Stimulated activated CD4-positive, alpha-beta T cell treated with anti-CD3 and anti-CD28 coated beads, Interleukin-4, amount 100 ng/mL, for 24 hours (primary cell): ENCODE measurements at places on chromosomes 5 and 9.

DNA sequence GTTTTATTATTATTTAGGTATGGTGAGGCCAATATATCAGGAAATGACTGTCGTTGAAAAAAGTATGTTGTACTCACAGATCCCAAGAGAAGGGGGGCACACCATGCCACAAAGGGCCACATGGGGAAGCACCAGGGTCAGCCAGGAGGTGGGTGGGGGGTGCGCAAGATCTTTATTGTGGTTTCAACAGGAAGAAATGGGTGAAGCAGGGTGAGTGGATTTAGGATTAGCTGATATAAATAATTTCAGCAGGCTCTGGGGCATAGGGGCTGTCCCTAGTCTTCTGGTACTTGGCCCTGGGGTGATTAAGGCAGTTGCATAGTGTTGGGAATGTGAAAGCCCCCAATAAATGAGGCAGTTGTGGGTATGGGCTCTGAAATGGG, 8.6 kb downstream of the PDCD1LG2 start:
- DNase-seq: peak; percentile 19

DNA sequence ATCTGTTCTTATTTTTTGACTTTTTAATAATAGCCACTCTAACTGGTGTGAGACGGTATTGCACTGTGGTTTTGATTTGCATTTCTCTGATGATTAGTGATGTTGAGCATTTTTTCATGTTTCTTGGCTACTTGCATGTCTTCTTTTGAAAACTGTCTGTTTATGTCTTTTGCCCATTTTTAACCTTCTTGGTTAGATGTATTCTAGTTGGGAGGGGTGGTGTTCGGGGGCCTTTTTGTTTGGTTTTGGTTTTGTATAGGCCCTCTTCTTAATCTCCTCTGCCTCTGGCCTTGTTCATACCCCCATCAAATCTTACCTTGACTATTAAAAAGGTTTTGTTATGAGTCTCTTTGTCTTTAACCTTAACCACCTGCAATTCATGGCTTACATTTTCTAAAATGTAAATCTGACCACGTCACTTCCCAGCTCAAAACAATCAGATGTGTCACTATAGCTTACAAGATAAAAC, 107.8 kb upstream of the NR4A3 start:
- no peak for DNase-seq

- no peak for DNase-seq
Measured at GRCh38 chr9:122016309-122016708, 76.8 kb downstream of the TTLL11 start.

DNA sequence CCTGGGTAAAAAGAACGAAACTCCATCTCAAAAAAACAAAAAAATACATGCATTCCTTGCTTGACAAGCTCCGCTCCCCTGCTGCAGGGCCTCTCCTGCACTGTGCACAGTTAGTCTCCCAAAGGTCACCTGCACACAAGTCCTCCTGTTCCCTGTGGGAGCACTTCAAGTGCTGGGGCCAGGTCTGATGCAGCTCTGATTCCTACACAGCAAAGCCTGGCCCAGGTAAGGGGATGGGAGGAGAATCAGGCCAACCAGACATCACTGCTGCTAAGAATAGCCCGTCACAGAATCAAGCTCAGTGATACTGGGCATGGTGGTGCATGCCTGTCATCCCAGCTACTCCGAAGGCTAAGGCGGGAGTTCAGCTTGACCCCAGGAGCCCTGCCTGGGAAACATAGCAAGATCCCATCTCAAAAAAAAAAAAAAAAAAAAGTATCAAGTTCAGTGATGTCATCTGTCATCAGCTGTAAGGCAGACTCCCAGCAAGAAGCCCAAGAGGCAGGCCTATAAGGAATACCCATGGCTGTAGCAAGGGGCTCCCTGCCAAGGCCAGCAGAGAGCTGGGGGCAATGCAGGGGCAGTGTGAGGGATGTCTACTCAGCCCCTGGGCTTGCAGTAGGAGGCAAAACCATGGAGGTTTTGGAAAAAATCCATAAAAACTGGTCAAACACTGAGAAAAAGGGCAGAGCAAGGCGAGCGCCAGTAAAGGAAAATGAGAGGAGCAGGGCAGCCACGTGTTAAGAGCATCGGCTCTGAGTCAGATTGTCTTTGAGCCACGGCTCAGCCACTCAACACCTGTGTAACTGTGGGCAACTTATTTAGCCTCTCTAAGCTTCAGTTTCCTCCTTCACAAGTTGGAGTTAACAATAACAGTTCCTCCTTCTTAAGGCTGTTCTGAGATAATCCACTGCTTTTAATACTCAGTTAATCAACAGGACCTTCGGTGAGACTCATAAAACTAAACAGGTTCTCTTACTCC, 3.2 kb downstream of the TPM2 start:
- no peak for DNase-seq

DNA sequence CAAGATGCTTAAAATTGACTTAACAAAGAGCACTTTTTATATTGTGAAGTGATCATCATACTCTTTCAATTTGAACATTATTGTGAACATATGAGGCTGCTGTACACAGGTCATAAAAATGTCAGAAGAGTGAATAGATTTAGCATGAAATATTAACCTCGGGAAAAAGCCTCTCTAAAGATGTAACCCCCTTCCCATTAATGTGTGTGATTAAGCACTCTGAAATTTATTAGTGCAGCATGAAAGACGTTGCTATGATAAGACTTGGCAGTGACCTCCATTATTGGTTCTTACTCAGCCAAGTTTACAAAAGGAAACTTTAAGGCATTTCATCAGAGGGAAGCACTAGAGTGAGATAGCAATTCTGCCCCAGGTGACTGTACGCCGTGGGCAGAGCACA, 326.5 kb downstream of the NTRK2 start:
- DNase-seq: no peak

GRCh38 chr9:99192786-99193465, 28.8 kb downstream of the ALG2 start:
- no peak for DNase-seq

- DNase-seq: no peak
Measured at GRCh38 chr5:172638209-172638768, 2.8 kb upstream of the NEURL1B start.

- no peak for DNase-seq
Measured at GRCh38 chr9:3931996-3932906, 367.6 kb downstream of the GLIS3 start.

DNA sequence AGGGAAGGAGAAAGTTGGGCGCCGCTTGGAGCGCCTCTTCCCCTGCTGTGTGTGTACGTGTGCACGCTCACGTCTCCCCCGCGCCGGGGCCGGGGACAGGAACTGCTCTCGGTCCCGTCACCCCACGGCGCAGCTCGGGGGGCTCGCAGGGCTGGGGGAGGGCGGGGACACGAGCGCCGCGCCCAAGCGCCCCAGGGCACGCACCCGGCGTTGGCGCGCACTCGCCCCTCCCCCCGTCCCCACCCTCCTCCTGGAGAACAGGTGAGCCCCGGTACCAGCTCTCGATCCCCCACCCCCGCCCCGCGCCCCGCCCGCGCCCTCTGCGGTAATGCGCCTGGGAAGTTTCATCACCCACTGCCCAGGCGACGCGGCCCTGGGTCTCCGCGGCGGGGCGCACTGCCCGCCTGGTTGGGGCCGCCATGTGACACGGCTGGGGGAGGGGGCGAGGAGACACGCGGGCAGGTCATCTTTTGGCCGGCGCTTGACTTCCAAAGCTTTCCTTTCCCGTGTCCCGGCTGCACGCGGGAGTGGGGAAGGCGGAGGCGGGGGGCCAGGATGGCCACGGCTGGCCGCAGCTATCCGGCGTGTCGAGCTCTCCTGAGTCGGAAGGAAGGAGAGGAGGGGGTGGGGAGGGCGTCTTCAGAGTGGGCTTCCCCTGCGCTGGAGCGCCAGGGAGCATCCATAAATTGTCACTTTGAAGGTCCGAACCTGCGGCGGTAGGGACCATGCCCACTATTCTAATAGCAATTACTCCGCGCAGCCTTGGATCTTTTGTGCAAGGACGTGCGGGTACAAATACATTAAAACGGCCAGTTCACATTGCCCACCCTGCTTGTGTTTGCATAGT, 1.5 kb upstream of the STC2 start:
- DNase-seq: peak; percentile 19

- DNase-seq: no peak
Measured at GRCh38 chr9:98879963-98880310, 63.8 kb upstream of the COL15A1 start.

- DNase-seq: no peak
Measured at GRCh38 chr5:65984098-65984885, 57.9 kb downstream of the ERBIN start.

DNA sequence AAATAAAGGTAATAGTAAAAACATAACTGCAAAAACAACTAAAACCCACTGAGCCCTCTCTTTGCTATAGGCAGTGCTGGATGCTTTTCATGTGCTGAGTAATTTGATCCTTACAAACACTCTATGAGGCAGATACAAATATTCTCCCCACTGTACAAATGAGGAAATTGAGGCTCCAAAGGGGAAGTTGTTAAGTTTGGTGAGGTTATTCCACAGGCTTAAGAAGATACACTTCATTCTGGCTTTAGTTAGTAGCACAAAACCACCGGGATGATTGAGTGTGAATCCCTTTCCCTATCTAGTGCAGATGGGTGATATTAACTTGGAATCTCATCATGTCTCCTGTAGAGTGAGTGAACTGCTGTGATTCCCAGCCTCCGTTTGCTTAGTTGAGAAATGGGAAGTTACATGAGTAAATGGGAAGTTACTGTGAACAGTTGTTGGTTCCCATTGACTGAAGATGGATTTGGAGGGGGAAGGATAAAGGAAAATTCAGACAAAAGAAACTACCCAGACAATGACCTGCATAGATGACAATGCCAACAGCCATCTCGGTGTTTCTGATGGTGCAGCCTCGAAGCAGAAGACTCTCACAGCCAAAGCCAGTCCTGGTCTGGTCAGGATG, 208.3 kb downstream of the ATP10B start:
- no peak for DNase-seq

- DNase-seq: no peak
Measured at GRCh38 chr5:149042865-149043264, 20.0 kb downstream of the SH3TC2 start.

DNA sequence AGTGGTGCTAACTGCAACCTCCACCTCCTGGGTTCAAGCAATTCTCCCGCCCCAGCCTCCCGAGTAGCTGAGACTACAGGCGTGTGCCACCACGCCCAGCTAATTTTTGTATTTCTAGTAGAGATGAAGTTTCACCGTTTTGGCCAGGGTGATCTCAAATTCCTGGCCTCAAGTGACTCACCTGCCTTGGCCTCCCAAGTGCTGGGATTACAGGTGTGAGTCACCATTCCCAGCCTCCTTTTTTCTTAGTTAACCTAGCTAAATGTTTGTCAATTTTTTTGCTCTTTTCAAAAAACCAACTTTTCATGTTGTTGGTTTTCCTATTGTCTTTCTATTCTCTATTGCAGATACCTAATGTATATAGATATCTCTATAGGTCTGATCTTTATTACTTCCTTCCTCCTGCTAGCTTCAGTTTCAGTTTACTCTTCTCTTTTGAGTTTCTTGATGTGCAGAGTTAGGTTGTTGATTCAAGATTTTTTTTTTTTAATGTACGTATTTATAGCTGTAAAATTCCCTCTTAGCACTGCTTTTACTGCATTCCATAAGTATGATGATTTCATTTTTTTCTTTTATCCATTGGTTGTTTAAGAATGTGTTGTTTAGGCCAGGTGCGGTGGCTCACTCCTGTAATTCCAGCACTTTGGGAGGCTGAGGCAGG, 32.9 kb downstream of the FGD3 start:
- DNase-seq: no peak

DNA sequence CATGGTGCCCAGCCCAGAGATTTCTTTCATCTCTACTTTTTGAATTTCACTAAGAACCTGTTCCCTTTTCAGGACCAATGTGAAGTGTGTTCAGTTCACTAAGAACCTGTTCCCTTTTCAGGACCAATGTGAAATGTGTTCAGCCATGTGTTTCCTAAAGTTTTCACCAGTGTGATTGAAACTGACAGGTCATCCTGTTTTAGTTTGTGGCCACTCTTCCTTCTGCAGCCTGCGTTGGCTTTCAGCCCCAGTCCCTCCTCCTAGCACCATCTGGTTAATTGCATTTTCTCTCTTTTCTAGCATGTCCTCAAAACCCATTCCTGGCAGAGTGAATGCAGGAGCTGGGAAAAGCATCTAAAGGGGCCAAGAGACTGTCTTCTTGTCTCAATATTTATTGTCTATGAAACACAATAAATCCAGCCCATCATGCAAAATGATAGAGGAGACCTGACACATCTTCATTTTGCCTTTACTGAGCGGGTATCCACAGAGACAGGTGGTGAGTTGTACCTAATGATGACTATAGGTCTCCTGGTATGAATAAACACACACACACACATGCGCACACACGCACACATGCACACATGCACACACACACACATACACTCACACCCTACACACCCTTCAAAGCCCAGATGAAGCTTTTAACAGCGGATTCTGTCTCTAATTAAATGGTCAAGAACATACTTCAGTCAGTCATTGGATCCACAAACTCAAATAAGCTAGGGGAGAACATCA, 6.1 kb upstream of the PANK3 start:
- no peak for DNase-seq

DNA sequence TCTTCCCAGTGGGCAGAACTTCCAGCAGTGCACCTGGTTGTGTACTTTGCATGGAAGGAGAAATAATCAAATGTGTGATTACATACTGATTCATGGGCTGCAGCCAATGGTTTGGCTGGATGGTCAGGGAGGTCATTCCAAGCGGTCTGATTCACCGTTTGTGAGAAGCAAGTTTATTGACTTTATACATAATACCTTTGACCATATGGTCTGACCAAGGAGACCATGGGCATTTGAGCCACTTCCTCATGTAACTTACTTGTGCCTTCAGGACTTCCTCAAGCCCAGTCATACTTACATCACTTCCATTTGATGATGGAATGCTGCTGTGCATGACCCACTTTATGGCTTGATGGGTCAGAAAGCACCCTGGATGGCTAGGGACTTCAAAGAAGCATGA, 41.1 kb downstream of the DAP start:
- DNase-seq: no peak

DNA sequence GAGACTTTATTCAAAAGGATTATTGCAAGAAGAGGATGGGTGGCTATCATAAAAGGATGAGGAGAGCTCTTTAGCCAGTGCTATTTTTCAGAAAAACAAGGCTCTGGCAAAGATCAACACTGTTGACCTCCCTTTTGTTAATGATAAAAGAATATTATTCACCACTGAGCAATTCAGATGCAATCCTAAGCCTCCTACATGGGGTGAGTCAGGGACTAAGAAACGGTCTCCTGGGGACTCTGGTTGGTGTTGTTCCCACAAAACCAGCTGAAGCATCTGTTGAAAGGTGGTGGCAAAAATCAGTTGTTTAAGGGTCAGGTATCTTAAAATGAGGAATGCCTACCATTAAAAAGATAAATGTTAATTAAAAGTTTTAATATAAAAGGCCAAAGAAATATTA, 7.7 kb upstream of the GCNT1 start:
- no peak for DNase-seq

DNA sequence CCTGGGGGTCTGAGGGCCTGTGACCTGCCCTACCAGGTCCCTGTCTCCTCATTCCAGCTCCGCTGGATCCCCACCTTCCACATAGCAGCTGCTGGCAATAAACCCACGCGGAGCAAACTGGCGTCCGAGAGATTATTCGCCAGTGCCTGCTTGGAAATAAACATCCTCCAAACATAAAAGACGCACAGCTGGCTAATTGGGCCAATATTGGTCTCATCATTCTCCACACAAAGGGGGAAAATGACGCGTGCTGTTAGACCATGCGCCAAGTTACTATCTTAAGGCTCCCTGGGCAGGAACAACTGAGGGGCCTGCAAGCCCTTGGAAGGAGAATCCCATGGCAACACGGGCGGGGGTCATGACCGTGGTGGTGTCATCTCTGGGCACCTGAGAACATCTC, 73.3 kb upstream of the SARDH start:
- DNase-seq: no peak
